ENCODE measurements at places on chromosomes 13 and 19. TPM values are rescaled to one million over a fixed set of nuclear protein-coding genes. Genes with fewer than 3 reads are reported as not detected.

CEACAM4 gene
- total RNA-seq: not detected

ERFL gene
- 0.72 TPM for total RNA-seq

APBA3 gene
- 19.3 TPM for total RNA-seq

CATSPERD gene
- total RNA-seq: not detected

GJB2 gene
- total RNA-seq: 15.5 TPM

FCGBP gene
- 0.26 TPM for total RNA-seq

KLK14 gene
- not detected for total RNA-seq

DNASE2 gene
- total RNA-seq: 0.70 TPM

SIGLEC5 gene
- not detected for total RNA-seq

All from HT1080 (cell line).